ENCODE measurements at places on chromosomes 13 and 19.
A peak's percentile ranks its signal among the peaks of the same experiment; 100 is the strongest.

DNA sequence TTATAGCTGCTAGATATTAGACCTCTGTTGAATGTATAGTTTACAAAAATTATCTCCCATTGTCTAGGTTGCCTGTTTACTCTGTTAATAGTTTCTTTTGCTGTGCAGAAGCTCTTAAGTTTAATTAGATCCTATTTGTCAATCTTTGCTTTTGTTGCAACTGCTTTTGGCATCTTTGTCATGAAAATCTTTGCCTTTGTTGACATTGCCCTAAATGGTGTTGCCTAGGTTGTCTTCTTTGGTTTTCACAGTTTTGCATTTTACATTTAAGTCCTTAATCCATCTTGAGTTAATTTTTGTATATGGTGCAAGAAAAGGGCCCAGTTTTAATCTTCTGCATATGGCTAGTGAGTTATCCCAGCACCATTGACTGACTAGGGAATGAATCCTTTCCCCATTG is 331.1 kb downstream of the ITGBL1 start:
- no peak for DNase-seq

GRCh38 chr13:59780058-59780457 is 383.7 kb downstream of the DIAPH3 start:
- no peak for DNase-seq

DNA sequence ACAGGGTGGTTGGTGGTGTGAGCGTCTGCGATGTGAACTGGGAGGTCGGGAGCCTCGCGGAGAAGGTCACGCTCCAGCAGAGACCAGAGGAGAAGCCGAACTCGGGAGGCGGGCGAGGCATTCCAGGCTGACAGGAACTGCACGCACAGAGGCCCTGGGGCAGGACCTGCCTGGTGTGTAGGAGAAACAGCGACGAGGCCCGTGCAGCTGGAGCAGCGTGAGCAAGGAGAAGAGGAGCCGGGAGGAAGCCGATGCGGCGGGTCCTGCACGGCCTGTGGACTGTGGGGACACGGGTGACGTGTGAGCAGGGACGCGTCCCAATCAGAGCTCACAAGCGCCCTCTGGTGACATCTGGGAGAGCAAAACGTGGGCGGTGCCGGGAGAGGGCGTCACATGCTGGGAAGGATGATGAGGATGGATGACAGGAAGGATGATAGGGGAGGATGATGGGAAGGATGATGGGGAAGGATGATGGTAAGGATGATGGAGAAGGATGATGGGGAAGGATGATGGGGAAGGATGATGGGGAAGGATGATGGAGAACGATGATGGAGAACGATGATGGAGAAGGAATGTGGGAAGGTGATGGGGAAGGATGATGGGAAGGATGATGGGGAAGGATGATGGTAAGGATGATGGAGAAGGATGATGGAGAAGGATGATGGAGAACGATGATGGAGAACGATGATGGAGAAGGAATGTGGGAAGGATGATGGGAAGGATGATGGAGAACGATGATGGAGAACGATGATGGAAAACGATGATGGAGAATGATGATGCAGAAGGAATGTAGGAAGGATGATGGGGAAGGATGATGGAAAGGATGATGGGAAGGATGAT is 16.1 kb upstream of the MADCAM1 start:
- DNase-seq = no peak

GRCh38 chr13:29499506-29500165 is 95.9 kb downstream of the SLC7A1 start:
- no peak for DNase-seq

DNA sequence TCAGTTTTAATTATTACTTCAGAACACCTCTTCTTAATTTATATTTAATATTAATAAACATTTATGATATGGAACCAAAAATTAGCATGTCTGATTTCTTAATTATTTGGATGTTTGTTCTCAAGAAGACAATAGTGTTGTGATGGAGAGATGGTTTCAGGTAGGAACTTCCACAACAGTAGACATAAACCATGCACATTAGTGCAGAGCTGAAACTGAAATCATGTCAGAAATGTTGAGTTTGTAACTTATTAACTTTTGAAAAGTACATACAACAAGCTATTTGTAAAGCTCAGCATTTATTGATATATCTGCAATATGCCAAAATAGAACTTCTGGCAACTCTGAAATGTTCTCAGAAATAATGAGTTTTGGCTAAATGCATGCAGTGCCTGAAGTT is 11.8 kb upstream of the EDNRB start:
- DNase-seq = no peak

- DNase-seq = no peak
Measured at GRCh38 chr19:34853369-34853768, 73.3 kb upstream of the ZNF30 start.

GRCh38 chr13:89034015-89034414 is 1362.8 kb downstream of the SLITRK5 start:
- no peak for DNase-seq

DNA sequence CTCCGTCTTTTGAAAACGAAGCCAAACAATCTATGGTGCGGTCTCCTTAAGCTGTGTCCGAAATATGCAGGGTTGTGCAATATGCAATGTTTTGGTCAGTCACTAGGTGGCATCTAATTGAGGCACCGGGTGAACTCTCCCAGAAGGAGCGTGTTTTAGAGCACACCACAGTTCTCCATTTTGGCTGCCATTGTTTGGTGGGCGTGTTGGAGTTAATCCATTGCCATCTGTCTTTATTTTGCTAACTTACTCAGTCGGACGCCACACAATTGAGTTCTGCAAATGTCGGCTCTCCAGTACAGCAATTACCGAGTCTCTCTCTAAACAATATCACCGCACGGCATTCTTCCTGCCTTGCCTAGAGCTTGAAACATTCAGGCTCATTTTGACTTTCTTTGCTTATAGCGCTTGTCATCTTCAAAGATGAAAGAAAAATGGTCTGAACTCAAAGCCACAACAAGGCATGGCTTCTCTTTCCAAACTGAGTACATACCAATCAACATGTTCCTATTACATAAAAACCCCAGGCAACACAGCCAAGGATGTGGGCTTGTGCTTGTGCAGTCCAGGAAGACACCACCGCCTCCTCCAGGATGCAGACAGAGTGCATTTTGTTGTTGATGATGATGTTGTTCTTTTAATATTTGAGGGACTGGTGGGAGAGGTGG is 182.0 kb upstream of the SERP2 start:
- DNase-seq = peak; percentile 13

GRCh38 chr13:103101901-103102300 is 35.7 kb upstream of the SLC10A2 start:
- DNase-seq = no peak

DNA sequence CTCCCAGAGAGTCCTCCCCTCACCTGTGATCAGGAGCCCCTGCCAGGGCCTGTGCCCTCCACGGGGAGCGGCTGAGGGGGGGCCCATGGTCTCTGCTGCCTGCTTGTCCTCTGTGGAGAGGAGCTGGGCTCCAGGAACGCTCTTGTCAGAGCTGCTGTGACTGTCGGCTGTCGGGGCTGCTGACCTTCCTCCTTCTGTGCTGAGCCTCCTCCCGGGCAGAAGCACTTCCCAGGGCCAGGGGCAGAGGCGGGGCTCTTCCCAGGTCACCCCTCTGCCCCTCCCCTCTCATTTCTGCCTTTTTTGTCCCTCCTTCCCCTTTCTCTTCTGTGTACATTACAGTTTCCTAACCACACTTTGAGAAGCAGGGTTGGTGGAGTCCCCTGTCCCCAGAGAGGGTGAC is at the start of gene CEACAM4:
Gene CEACAM4, minus strand, starts transcription at position 198 of the 400 bp plus-strand sequence. Its CDS starts 111 bp downstream, at position 87.
- no peak for DNase-seq

DNA sequence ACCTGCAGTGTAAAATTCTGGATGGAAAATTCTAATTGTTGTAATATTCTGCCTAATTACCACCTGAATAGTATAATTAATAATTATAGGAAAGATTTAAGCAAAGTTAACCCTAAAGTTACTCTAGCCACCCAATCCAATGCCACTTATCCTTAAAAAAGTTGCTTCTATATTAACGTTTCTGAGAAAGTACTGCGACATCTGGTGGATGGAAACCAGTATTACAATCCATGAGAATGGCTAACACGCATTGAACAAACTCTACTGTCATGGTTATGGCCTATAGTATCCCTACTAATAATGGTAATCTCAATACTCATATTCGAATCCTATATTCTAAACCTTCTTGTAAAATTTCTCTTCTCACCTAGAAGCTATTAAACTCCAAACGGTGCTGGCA is 1551.8 kb downstream of the SLITRK1 start:
- DNase-seq = no peak

GRCh38 chr13:107277911-107278310 is 710.0 kb upstream of the ARGLU1 start:
- no peak for DNase-seq

GRCh38 chr19:46288896-46289588 is 7.8 kb upstream of the HIF3A start:
- DNase-seq = no peak

DNA sequence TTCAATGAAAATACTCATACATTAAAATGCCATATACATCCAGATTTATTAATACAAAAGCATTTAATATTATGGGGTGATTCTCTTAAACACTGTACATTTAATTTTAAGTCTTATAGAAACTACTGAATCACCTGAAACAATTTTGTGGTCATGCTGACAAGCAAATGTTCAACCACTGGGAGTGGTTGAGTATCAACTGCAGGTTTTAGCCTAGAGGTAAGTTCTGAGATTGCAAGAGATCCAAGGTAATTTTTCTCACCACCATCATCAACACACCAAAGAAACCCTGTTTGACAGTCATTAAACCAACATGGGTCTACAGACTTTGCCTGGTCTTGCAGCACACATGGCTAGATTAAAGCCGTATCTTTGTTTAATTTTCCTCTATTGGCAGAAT is 196.3 kb downstream of the LHFPL6 start:
- no peak for DNase-seq

GRCh38 chr13:51237887-51238286 is 15.7 kb downstream of the FAM124A start:
- DNase-seq = no peak

DNA sequence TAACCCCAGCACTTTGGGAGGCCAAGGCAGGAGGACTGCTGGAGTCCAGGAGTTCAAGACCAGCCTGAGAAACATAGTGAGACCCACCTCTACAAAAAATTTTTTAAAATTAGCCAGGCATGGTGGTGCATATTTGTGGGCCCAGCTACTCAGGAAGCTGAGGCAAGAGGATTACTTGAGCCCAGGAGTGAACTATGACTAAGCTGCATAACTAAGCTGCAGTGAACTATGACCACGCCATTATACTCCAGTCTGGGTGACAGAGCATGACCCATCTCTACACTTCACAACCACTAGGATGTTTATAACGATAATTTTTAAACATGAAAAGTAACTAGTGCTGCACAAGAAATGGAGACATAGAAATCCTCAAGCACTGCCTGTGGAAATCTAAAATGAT is 352.7 kb upstream of the SGCG start:
- DNase-seq = no peak

GRCh38 chr19:39193803-39194202 is 3.0 kb upstream of the NCCRP1 start:
- DNase-seq = no peak

GRCh38 chr19:33519416-33519815 is 2.2 kb downstream of the PEPD start:
- DNase-seq = no peak

DNA sequence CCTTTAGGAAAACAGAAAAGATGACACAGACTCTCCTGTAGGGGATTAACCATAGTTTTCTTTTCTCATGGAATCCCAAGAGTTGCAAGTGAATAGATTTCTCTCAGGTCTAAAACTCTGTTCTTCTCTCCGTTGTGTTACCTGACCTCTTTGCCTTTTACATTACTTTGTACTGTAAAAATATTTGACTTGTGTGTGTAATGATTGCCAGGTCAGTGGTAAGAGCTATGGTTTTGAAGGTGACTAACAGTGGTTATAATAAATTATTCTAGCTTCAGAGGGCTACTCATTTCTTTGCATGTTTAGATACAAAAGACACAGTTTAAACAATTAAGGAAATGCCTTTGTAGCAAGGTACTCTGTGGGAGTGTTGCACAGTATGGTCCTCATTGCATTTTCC is 23.0 kb upstream of the PSG2 start:
- no peak for DNase-seq

DNA sequence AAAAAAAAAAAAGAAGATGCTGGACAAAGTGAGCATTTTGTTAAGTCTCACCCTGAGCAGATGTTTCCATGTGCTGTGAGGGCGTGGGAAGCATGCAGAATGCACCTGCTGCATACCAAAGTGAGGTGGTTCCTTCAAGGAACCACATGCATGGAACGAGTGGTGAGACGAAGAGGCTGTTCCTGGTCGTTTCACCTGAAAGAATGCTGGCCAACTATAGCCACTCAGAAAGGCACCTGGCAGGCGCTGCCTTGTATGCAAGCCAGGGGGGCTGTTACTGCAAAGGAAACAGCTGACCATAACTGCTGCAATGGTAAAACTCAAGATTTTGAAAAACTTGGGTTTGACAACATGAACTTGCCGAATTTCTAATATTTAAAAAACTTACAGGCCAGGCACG is 14.7 kb downstream of the MIER2 start:
- DNase-seq = no peak

GRCh38 chr19:38046254-38047048 is 139.4 kb downstream of the SIPA1L3 start:
- DNase-seq = no peak

DNA sequence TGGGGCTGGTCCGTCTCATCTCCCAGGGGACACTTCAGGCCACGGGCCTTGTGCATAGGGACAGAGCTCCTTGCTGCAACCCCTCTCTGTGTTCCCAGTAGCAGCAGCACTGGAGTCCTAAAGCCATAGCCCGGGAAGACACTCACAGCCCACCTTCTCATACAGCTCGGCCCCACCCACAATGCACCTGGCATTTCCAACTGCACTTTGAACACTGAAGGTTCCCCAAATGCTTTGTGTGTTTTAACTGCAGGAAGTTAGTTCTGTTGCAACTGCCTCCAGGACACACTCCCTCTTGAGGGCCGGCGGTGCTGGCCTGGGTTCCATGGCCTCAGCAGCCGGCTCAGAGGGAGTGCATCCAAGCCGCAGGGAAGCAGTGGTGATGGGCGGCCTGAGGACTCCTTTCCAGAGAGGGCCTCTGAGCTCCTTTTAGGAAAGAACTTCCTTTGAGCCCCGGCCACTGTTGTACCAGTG is 22.7 kb upstream of the TMEM255B start:
- no peak for DNase-seq

GRCh38 chr13:75787249-75787928 is 151.3 kb downstream of the LMO7 start:
- DNase-seq = no peak

DNA sequence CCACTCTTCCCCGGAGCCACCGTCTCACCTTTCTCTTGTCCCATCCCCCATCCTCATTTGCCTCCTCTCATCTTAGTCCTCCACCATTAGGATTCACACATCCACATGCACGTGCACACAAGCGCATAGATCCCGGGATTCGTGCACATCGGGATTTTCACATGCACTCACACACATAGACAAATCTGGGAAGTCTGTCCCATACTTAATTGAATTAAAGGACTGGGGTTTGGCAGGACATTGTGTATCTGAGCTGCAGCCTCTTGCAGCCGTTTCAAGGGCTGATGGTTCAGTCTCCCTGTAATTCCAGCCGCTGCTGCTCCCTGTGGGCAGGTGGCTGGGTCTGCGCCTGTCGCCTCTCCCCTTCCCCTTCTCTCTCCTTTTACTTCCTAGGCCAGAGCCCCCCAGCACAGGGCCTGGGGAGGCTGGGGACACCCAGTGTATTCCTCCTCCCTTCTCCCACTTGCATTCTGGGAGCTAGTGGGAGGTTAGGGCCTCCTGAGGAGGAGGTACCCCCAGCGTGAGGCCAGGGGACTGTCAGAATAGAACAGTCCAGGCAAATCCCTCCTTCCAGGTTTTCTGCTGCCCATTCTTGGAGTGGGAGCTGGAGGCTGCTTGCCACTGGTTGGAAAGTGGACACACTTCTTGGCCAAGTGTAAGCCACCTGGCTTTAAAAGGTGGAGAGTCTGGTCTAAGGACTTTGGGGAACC is 43.6 kb downstream of the LYL1 start:
- no peak for DNase-seq

GRCh38 chr19:42200116-42200715 is 17.3 kb downstream of the DEDD2 start:
- DNase-seq = no peak
